ENCODE measurements at places on chromosomes 1 and 21.

GRCh38 chr21:25834381-25834780 is 99.6 kb downstream of the GABPA start:
- DNase-seq: no peak

- DNase-seq: no peak
These were observed 8.3 kb downstream of the NHLH2 start for GRCh38 chr1:115832651-115833050.

- peak; percentile 71 for DNase-seq
These were observed 5.3 kb upstream of the SRP9 start for GRCh38 chr1:225772323-225772768.

DNA sequence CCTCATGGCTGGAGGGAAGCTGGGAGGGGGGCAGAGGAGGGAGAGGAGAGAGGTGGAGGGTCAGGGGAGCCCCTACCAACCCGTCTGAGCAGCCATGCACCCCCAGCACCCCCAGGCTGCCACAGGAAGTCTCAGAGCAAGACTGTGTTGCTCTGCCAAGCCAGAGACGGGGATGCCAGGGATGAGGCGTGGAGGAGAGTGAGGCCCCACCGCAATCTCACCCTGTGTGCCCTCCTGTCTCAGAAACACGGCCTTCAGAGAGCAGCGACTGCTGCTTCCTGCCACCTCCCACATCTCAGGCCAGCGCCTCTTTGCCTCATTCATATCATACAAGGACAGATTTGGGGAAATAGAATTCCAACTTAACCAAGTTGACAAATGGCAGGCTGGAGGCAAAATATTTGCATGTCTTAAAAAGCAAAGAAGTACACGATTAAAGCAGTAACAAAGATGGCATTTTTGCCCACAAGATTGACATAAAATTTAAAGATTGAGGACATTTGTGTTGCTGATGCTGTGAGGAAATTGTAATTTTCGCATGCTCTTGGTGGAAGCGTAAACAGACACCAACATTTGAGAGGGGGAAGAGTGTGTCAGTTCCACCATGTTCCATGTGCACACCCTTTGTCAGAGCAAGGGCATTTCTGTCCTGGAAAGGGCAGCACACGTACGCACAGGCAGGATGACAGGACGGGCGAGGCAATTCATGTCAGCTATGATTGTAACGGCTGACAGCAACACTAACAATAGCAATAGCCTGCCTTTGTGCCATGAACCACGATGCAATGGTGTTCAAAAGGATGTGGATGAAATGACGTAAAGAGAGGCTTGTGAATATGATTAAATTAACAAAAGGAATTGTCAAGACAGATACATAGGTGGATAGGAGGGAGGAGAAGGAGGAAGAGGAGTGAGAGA is 59.0 kb upstream of the BACE2 start:
- no peak for DNase-seq

DNA sequence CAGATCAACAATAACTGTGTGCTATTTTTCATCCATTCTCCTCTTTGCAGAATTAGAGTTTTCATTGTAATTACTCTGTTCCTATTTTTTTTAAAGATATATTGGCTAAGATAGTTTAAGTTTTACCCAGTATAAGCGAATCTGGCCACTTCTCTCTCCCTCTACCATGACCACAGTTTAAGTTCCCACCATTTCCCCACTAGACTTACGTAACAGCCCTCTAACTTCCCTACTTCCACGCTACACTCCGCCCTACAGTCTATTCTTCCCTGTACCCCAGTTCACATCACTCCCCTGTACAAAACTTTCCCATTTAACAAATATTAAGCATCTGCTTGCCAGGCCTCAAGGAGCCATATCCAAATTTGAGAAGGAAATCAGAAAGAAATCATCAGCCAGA is 16.5 kb downstream of the CTSK start:
- no peak for DNase-seq

GRCh38 chr1:119008483-119009311 is 20.6 kb upstream of the TBX15 start:
- DNase-seq: no peak

- no peak for DNase-seq
These were observed 1.9 kb upstream of the MFN2 start for GRCh38 chr1:11978301-11978700.

- no peak for DNase-seq
These were observed 9.2 kb downstream of the TP53BP2 start for GRCh38 chr1:223836586-223836985.

DNA sequence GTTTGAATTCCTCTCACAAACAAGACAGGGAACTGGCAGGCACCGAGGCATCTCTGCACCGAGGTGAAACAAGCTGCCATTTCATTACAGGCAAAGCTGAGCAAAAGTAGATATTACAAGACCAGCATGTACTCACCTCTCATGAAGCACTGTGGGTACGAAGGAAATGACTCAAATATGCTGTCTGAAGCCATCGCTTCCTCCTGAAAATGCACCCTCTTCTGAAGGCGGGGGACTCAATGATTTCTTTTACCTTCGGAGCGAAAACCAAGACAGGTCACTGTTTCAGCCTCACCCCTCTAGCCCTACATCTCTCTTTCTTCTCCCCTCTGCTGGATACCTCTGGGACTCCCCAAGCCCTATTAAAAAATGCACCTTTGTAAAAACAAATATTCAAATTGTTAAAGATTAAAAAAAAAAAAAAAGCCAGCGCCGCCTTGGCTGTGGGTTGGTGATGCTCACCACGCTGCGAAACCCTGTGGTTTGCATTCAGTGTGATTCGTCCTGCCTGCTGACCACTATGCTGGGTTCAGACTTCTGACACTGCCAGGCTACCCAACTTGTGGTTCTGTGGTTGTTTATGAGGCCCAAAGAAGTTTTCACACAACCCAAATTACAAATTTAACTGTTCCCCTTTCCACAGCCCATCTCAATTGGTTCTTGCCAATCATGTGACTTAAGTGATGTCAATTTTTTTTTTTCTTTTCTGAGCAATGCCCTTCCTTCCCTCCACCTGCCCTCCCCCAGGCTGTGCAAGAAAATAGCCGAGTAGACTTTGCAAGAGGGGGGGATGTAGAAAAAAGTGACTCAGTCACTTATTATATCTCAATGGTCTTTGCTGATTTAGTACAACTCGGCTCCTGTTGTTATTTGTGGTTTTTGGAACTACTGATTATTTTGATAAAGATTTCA is at the start of gene RUNX1:
Gene RUNX1 (minus strand): TSS at position 597 of the 912 bp plus-strand sequence.
- no peak for DNase-seq

DNA sequence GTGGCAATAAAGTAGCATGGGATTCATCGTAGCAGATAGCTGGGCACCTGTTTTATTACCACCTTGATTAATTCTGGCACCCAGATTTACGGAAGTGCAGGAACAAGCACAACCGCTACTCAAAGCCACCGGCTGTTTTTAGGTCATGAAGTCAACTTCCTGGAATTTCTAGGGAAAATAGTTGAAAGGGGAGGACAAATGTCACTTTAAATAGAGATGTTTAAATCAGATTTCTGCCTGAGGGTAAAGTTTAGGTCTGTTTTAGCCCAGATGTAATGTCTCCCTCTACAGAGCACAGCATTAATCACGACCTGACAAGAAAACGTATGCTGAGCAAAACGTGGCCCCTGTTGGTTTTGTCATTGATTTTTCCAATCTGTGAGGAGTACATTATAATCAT is 8.0 kb downstream of the ADGRL2 start:
- no peak for DNase-seq

DNA sequence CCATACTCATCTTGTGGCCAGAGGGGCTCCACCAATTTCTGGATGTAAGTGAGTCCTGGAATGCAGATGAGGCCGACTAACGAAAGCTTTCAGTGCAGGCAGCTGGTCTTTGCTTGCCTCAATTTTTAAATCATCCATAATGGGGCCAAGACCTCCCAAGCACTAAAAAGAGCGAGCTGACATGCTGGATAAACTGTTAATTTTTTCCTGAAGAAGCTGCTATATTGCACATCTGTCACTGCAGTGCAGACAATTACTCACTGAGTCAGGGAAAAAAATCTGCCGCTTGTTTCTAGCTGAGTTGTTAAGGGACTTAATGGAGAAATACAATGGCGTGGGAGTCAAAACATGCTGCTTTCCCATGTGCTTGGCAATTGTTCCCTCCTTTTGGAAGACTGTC is 205.5 kb downstream of the GPATCH2 start:
- DNase-seq: no peak

DNA sequence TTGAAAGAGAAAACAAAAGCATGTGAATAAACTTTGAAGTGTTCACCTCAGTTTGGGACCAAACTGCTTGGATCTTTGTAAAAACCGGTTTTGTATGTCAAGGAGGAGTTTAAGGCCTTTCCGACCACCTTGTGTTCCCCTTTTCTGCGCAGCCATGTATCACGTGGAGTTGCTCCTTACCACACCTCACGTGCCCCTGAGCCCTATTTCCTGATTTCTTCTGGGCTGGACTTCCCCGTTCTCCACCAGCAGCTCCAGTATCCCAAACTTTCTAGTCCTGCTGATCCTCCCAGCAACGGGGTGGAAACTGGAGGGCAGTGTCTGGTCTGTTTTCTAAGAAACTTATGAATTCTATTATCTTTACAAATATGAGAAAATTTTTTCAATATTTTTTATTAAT is 1.6 kb upstream of the SH3D21 start:
- DNase-seq: no peak

DNA sequence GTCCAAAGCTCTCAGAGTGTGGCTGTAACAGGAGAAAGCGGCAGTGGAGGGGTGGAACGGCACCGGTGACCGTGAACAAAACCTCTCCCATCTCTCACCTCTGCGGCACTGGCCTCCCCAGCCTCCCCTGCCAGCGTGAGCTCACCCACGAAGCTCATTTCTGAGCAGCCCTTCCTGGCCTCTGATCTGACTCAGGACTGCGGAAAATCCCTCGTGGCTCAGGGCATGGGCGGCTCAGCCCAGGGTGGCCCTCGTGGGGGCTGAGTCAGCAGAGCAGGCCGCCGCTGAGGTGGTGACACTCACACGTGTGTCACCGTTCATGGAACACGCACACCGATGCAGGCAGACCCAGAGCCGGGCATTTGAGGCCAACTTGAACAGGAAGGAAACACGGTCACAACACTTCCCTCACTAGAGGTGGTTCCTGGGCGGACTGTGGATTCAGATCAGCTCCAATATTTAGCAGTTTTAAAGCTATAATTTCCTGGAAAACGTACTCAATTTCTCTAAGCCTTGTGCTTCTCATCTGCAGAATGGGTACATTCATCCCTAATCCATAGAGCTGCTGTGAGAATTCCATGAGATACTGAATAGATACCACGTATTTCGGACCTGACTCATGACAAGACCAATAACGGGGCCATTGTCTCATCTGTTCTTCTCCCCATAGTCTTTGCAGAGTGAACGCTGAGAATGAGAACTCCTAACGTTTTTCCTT is 115.0 kb upstream of the TMPRSS2 start:
- DNase-seq: no peak

GRCh38 chr21:42699196-42699595 is 45.8 kb downstream of the PDE9A start:
- no peak for DNase-seq

DNA sequence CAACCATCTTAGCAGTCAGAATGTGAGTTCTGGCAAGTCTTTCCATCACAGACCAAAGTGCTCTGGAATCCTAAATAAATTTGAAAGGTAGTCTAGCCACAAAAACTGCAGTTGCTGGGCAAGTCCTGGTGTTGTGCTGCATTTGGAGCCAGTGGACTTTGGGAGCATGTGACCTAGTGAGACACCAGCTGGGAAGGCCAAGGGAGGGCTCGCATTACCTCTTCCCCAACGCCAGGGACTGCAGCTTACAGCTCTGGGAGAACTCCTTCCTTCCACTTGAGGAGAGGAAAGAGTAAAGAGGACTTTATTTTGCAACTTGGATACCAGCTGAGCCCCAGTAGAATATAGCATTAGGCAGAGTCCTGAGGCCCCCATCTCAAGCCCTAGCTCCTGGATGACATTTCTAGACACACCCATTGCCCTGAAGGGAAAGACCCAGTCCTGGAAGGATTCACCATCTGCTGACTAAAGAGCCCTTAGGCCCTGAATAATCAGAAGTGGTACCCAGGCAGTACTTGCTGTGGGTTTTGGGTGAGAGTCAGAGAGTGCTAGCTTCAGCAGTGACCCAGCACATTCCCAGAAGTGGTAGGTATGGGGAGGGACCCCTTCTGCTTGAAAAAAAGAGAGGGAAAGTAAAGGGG is 190.7 kb downstream of the NUF2 start:
- no peak for DNase-seq

- no peak for DNase-seq
These were observed 474.5 kb downstream of the DSCAM start for GRCh38 chr21:40372506-40372905.

- DNase-seq: no peak
These were observed 187.2 kb downstream of the HLX start for GRCh38 chr1:221066351-221067001.

GRCh38 chr1:167447521-167448136 is 70.7 kb downstream of the CD247 start:
- no peak for DNase-seq

- no peak for DNase-seq
These were observed 55.2 kb downstream of the CD247 start for GRCh38 chr1:167463080-167463479.

DNA sequence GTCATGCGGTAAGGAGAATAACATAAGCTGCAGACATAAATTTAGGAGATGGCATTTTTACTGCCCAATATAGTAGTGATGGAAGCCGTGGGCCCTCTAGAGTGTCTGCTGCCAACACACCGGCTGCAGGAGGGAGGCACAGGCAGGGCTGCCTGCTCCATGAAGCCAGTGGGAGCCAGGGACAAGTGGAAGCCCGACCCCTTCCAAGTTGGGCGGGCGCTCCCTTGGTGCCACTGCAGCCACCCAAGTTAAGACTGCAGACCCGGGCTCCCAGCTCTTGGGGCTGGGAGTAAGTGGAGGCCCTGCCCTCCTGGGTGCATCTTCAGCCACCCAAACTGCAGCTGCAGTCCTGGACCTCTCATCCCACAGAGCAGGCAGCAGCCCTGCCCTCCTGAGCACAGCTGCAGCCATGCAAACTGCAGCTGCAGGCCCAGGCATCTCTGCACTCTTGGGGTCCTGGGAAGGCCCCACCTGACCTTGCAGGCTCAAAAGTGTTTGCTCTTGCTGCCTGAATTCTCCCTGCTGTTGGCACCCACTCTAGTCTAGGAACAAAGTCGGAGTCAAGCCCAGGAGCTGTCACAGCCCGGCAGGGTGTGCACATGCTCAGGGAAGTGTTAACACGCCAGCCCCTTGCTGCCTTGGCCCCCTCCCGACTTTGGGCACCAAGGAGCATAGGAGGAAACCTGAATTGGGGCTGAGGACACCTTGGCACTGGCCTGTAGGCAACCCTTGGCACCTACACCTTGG is 437.2 kb upstream of the PRMT6 start:
- no peak for DNase-seq

DNA sequence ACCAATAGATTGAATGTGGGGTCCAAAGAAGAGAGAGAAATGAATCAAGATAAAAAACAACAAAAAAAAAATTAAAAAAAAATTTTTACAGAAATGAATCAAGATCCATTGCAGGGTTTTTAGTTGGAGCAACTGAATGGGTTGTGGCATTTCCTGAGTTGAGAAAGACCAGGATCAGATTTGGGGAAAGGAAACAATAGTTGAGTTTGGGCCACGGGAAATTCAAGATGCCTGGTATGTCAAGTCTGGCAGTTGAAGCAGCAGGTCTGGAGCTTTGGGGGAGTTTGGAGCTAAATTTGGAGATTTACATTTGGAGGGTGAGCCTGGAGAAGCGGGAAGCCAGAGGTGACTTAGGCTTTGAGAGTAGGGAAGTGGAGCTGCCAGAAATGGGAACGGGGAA is 22.6 kb downstream of the ATP8B2 start:
- DNase-seq: no peak
